T follicular helper cell (primary cell): ENCODE measurements at places on chromosomes 4 and X.
A peak's percentile ranks its signal among the peaks of the same experiment; 100 is the strongest.

- no peak for DNase-seq
Observed at GRCh38 chr4:93157986-93158385, 670.6 kb upstream of the ATOH1 start.

- no peak for DNase-seq
Observed at GRCh38 chr4:25246680-25247611, 13.1 kb downstream of the PI4K2B start.

DNA sequence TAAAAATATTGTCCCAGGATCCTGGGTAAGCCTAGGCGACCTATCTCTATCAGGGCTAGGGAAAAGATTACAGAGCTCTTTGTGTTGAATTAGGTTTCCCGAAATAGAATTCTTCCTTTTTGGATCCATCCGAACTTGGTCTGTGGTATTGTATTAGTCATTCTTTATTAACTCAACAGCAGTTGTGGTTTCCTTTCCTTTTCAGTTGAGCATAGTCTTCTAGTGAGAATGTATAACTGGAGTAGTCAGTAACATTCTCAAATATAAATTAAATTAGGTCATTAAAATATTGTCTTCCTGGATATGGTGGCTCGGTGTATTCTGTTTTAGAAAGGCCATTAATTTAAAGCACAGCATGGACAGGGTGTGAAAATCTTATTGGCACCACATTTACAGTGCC is 520.4 kb downstream of the NLGN4X start:
- no peak for DNase-seq

GRCh38 chrX:131778269-131779218 is 234.7 kb downstream of the OR13H1 start:
- DNase-seq: peak; percentile 70

- DNase-seq: no peak
Observed at GRCh38 chr4:138864961-138865720, 150.4 kb upstream of the NOCT start.

- no peak for DNase-seq
Observed at GRCh38 chr4:8577972-8578371, 2.2 kb upstream of the GPR78 start.

GRCh38 chrX:45769761-45770582 is 569.3 kb upstream of the DIPK2B start:
- DNase-seq: no peak

DNA sequence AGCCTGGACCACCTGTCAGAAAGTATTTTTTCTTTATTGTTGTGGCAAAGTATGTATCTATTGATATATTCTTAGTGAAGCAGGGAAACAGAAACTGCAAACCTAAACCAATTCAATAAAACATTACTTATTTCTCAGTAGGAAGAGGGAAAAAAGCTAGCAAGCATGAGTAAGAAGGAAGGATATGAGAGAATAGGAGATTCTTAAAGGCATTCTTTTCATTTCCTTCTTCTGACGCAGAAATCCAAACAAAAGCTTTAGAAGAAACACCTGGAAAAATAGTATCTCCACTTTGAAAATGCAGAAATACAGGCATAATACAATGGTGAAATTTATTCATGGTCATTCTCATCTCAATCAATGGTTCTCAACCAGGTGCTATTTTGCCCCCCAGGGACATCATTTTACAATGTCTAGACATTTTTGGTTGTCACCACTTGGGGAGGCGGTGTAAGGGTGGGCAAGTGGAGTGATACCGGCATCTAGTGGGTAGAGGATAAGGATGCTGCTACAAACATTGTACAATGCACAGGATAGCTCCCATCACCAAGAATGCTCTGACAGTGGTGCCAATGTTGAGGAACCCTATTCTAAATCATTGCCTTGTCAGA is 21.7 kb upstream of the ATXN3L start:
- no peak for DNase-seq

GRCh38 chr4:53040459-53040815 is 178.3 kb downstream of the RASL11B start:
- no peak for DNase-seq

- DNase-seq: no peak
Observed at GRCh38 chr4:30722359-30723200, 2.4 kb downstream of the PCDH7 start.

- DNase-seq: no peak
Observed at GRCh38 chr4:109752525-109752924, 22.7 kb upstream of the PLA2G12A start.

- no peak for DNase-seq
Observed at GRCh38 chr4:10684631-10685030, at the start of gene CLNK. CLNK (minus strand) TSS chr4:10684768; CDS start chr4:10667869, 16,899 bp downstream.

- no peak for DNase-seq
Observed at GRCh38 chr4:183959319-183960045, 54.4 kb downstream of the STOX2 start.
